Effector memory CD8-positive, alpha-beta T cell (primary cell): ENCODE measurements at places on chromosomes 6 and 20.

DNA sequence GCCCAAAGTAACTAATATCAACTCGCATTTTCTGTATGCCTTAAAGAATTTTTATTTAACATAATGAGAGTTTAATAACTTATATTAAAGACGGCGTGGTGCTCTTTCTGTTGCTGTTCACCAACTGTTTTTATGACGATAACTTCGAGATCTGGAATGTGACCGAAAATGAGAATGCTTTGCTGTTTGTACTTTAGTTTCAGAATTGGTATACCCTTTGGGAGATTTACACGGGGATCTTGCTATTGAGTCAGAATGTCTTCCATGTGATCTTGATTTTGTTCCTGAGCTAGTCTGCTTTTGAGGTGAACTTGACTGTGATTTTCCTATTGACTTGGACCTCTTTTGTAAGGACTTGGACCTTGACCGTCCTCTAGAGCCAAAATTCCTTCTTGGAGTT is 17.9 kb downstream of the PNRC1 start:
- DNase-seq, result no peak

DNA sequence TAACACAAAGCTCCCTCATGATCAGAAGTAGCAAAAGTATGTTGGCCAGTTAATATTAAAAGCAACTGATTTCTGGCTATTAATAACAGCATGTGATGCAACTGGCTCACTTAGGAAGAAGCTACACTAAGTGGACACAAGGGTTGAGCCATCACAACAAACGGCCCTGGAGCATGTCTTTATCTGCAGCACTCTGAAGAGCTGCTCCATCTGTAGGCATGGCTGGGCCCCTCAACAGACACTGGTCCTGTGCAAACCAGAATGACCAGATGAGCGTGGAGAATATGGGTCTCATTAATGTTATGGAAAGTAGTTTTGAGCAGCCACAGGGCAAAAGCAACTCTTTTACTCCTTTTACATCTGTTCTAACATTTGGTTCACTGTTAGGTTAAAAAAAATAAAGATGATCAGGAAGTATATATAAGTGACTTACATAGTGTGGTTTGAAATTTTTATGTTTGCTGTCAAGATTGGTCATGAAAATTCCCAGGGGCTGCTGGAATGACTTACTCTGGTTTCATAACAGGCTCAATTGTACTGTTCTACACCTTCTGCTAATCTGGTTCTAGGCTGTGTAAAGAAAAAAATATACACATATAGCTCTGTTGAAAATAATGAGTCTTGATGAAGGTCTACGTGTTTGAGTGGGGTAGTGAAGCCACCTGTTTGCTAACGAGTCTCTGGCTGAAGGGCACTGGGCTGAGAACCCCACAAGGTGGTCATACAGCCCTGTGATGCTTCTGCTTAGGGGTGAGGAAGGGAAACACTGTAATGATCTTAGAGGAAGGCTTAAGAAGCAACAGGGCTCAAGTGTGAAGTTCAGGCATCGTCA is 58.1 kb downstream of the INSM1 start:
- no peak for DNase-seq

DNA sequence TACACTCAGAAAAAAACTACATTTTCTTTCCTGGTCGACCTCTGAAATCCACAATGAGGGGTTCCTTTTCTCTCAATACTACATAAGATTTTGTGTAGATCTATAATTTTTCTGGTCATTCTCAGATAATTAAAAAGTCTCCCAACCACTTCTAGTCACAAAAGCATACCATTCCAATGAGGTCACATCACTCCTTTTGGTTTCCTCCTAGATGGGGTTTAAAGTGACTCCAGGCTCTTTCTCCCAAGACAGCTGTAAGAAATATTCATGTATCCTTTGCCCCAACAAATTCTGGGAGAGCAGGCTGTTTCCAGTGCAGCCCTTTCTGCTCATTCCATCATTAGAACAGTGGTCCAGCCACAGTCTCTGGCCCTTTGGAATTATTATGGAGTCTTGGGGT is 43.1 kb upstream of the BEND6 start:
- no peak for DNase-seq

GRCh38 chr6:10332111-10332510 is 82.8 kb downstream of the TFAP2A start:
- no peak for DNase-seq

GRCh38 chr20:37615340-37616109 is 78.3 kb upstream of the CTNNBL1 start:
- peak; percentile 44 for DNase-seq

GRCh38 chr6:5783584-5784089 is 223.1 kb downstream of the NRN1 start:
- no peak for DNase-seq

GRCh38 chr6:83849127-83849526 is 4.0 kb upstream of the RIPPLY2 start:
- DNase-seq, result no peak

DNA sequence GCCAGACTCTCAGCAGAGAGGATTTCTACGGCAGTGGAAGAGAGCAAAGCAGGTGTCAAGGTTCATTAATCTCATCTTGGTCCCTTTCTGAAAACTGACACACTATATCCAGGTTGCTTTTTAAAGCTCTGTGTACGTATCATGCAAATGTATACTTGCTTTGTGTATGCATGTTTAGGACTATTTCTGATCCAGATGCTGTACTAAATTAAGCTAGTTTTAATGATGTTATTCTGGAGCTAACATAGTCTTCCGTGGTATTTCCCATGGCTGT is 59.2 kb upstream of the SNX9 start:
- no peak for DNase-seq

GRCh38 chr6:96972689-96973088 is 48.2 kb downstream of the KLHL32 start:
- no peak for DNase-seq

GRCh38 chr20:40983898-40984297 is 44.7 kb upstream of the TOP1 start:
- no peak for DNase-seq

DNA sequence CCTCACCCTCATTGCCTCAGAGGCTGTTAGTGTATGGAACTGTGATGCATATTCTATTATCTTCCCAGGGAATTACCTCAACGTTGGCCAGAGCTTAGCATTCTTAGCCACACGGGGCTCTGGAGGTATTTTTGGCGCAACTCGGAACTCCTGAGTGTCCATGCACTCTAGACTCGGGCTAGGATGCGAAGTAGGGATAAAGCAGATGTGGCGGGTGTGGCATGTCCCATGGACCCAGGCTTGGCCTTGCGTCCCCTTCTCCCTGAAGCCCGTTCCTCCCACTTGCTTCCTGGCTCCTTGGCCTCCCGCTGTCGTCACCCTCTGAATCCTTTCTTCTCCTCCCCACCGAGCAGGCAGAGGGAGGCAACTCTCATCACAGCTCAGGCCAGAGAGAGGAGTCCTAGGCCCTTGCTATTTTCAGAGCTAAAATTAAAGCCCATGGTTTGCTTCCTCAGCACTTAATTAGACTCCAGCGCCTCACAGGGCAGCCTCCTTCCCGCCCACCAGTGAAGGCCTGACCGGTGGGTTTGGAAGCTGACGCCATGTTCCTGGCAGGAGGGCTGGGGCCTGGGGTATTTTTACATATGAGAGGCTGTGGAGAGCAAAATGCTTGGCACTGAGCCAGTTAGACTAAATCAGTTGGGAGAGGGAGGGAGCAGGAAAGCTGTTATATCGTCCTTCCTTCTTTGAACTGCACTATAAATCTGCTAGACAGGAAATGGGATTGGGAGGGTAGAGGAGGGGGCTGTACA is 138.7 kb downstream of the FOXO3 start:
- no peak for DNase-seq

DNA sequence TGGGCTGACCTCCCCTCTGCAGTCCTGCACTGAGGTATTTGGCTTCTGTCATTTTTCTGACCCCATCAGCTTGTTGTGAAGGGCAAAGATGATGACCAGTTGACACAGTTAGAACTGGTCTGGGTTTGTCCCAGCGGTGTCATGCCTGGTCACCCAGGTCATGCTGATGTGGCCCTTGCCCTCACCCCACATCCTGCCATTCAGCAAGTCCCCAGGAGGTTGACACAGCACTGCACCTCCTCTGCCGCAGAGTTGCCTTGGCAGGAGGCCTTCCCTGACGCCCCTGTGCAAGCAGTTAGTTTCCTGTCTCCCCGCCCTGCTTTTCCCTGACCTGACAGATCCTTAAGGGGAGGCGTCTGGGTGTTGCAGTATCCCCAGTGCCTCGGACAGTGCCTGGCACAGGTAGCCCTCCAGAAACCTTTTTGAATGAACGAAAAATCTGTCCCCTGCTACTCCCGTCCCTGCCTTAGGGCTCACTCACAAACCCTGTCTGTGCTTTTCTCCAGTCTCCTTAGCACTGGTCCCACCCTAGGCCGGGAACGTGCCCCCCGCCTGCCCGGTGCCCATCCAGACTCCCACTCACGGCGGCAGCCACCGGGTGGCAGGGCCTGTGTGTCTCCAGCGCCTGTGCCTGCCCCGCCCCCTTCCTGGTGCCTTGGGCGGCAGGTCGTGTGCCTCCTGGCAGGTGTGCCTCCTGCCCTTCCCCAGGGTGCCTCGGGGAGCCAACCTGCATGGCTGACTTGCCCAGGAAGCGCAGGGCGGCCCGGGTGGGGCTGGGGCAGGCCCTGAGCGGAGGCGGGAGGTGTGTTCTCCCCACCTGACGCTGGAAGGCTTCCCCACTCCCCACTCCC is 146.3 kb upstream of the RNF24 start:
- no peak for DNase-seq

DNA sequence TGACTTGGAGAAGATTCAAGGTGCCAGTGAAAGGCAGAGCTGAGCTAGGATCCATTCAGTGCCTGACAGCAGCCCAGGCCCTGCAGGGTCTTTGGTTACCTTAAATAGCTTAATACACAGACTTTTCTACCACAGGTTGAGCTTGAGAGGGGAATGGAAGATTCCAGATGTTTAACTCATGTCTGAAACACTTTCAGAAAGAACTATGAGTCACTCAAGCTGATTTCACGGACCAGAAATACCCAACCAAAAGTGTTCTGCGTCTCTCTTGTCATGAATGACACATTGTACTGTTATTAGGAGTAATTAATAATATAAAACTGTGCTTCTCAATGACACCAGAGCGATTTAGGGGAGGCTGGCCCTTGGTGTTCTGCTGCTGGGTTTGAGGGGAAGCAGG is 6.4 kb upstream of the PMEPA1 start:
- no peak for DNase-seq

GRCh38 chr6:75932067-75932466 is 140.4 kb downstream of the IMPG1 start:
- no peak for DNase-seq

DNA sequence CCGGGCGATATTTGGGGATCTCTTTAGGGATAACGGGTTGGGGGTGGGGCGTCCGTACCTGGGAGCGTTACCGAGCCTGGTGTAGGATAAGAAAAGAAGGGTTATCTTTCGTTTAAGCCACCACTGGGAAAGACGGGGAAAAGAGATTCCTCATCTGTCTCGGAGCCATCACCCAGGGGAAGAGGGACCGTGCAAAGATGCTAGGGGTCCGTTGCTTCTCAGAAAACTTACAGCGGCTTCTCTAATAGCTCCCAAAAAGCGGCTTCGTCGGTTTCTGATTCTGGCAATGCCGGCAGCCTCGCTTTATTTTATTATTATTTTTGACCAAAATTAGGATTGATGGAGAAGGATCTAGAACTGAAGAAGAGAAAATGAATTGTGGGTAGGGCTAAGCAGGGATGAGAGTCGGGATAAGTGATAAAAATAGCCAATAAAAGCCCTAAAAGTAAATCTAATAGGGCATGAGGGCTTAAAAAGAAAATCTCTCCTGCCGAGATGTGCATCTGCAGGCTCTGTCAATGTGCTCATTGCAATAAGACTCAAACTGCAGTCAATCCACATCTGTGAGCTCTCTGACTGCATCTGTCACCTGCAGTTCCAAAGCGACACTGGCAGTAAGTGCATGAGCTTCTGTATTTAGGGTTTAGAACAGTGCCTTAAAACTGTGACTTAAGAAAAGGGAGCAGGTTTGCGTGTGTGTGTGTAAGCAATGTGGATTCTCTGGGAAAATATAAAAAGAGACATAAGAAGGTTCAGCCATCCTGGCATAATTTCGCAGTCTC is 801 bp downstream of the TBPL1 start:
- DNase-seq, result no peak

DNA sequence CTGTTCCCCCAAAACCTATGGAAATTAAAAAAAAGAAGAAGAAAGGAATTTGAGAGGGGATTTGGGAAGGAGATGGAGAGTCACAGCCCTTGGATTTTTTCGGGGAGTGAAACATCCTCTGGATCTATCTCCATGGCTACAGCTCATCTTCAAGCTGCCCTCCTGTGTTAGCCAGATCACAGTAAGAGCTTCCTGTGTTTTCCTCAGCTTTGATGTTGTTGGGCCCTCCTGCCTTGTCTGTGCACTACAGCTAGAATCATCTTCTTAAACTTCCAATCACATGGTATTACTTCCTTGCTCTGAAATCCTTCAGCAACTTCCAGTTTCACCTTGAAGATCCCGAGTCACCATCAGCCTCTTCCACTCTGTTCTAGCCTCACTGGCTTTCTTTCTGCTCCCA is 207.8 kb upstream of the ZFP64 start:
- no peak for DNase-seq

DNA sequence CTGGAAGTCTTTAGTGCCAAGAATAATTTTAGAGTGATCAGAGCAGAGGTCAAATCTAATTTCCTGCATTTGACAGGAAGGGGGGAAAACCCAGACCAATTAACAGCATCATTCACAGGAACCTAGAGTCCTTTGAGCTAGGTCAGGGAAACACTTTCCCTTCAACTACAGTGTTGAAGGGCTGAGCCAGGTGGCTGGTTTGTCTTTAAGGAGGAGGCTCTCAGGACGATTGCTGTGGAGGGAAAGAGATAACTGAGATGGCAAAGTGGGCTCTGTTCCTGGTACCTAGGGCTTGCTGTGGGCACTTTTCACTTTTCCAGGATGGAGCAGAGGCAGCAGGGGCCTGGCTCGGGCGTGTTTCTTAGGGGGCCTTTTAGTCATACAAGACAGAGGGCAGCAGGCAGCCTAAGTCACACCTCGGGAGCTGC is 111.9 kb downstream of the SCML4 start:
- no peak for DNase-seq

GRCh38 chr6:24666097-24666640 is 530 bp downstream of the TDP2 start:
- DNase-seq, result no peak
